ENCODE measurements at places on chromosomes 12 and 14. TPM values are rescaled to one million over a fixed set of nuclear protein-coding genes. Genes with fewer than 3 reads are reported as not detected.

TMEM117 gene
- 2.8 TPM for total RNA-seq

RPS6KA5 gene
- total RNA-seq: 2.2 TPM

DACT1 gene
- 0.81 TPM for total RNA-seq

NPFF gene
- total RNA-seq: not detected

KRT3 gene
- not detected for total RNA-seq

OTX2 gene
- not detected for total RNA-seq

LGR5 gene
- total RNA-seq: not detected

NFYB gene
- 30.5 TPM for total RNA-seq

IRAK3 gene
- 0.09 TPM for total RNA-seq

ADGRD1 gene
- 0.57 TPM for total RNA-seq

PIP4K2C gene
- total RNA-seq: 43.0 TPM

MGAT2 gene
- 52.0 TPM for total RNA-seq

SMIM41 gene
- total RNA-seq: not detected

DTX1 gene
- 0.32 TPM for total RNA-seq

KRT73 gene
- total RNA-seq: not detected

SELPLG gene
- 1.0 TPM for total RNA-seq

TMPRSS12 gene
- not detected for total RNA-seq

DPF3 gene
- total RNA-seq: 0.27 TPM

PZP gene
- total RNA-seq: not detected

MIPOL1 gene
- 1.4 TPM for total RNA-seq

GARIN6 gene
- not detected for total RNA-seq
